ENCODE measurements at places on chromosomes 16 and 17. TPM values are rescaled to one million over a fixed set of nuclear protein-coding genes. Genes with fewer than 3 reads are reported as not detected.

GRCh38 chr16:68902969-68903345 lies 59.6 kb downstream of the TANGO6 start:
- no peak for DNase-seq

Gene ZNF207
- 153 TPM for total RNA-seq

Gene TEX19
- not detected for total RNA-seq

GRCh38 chr17:76164331-76164730 lies 23.3 kb upstream of the FOXJ1 start:
- DNase-seq = no peak

DNA sequence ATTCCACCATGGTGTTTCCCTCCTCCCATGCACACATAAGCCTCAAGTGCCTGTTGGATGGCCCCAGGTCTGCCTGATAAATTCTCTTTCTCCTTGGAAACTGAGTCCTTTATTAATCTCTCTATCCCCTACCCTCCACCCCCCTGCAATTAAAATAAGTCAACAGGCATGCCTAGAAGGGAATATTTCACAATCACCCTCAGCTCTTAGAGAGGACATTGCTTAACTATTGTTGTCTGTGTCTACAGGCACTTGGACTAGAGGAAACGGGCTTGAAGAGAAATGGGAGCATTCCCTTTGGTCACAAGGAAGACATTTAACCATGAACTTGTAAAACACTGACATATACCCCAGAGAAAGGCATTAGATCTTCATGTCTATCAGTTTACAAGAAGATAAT lies 39.5 kb downstream of the RCVRN start:
- no peak for DNase-seq

- no peak for DNase-seq
Observed at GRCh38 chr16:11183951-11184350, 72.1 kb downstream of the SOCS1 start.

DNA sequence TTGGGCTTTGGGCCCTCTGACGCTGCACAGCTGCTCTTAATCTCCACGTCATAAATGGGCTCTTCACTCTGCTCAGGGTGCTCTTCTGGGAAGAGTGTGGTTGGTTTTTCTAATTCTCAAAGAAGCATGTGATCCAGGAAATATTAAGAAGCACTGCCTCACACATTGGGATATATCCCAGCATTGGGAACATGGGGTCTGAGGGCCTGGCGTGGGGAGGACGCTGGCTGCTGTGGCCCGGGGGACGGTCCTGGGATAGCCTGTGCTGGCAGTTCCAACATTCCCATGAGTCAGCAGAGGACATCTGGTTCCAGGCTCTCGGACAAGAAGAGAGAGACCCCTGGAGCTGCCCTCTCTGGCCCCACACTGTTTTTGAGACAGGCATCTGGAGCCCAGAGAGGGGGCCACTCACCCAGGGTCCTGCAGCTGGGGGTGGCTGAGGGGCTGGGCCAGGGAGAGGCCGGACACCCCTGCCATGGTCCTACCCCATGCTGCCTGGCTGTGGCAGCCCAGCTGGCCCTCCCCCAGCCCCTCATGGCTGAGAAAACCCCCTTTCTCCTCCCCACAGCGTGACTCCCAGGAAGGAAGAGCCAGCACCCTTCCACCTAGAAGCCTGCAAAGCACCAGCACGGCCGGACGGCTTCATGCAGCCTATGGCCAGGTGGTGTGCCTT lies 58.8 kb downstream of the NT5M start:
- DNase-seq = no peak

Gene GALK1
- 31.2 TPM for total RNA-seq

DNA sequence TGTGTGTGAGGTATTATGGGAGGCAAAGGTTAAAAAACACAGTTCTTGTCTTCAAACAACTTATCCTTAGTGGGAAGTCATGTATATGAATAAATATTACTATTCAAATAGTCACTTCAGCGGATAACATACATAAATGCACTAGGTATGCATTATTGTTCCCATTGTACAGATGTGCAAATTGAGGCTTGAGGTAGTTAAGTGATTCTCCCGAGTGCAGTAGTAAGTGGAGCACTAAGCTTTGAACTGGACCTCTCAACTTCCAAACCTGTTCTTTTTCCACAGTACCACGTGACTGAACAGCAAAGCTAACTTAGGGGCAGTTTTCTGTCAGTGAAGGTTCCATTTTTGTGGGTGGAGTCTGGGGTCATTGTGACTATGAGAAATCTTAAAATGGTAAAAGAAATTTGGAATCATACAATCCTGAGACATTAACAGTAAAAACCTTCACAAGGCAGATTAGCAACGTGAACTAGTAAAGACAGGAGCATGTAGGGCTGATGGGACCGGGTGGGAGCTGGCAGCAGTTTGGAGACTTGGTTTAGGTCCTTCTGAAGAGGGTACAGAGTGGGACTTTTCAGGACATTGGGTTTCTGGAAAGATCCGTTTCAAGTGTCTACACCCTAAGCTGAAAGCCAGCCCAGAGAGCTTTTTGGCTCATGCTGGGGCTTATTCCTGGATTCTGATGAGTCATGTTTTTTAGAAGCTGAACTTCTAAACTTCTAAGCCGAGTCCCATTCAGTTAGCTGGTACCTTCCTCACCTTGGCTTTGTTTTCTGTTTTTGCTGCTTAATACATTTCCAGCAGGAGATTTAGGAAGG lies 204.9 kb downstream of the PRKCA start:
- DNase-seq = no peak

Gene MYH1
- total RNA-seq = not detected

Gene TLCD2
- total RNA-seq = 4.2 TPM

Measured in osteocyte (in vitro differentiated cells).